Choroid plexus epithelial cell (primary cell): ENCODE measurements at places on chromosomes 5 and 9.

DNA sequence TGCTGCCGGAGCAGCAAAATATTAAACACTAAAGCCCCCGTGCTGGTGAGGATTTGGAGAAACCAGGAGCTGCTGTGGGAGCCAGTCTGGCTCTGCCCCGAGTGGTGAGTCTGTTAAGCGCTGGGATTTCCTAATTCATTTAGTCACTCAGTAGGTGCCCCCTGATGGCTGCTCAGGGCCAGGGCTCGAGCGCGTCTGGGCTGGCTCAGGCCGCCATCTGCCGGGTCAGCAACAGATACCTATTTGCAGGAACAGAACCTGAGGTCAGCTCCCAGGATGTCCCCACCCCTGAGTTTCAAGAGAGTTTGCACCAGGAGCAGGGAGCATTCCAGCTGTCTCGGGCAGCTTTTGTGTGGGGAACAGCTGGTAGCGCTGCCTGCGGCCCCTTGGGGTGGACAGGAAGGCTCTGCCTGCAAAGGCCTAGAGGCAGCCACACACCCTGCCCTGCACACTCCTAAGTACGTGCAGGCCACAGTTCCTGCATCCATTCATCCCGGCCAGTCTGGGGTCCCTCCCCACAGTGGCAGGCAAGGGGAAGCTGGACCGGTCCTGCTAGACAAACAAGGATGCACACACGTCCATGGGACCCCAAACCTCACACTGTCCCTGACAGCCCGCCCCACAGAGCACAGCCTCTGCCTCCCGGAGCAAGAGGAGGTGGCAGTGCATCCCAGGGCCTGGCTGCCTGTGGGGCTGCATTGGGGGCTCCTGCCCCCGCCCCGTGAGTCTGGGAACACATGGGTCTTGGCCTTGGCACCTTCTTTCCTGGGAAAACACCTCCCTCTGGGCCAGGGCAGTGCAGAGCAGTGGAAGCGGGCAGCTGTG, 83.7 kb downstream of the ADAMTS2 start:
- DNase-seq = peak; percentile 68

DNA sequence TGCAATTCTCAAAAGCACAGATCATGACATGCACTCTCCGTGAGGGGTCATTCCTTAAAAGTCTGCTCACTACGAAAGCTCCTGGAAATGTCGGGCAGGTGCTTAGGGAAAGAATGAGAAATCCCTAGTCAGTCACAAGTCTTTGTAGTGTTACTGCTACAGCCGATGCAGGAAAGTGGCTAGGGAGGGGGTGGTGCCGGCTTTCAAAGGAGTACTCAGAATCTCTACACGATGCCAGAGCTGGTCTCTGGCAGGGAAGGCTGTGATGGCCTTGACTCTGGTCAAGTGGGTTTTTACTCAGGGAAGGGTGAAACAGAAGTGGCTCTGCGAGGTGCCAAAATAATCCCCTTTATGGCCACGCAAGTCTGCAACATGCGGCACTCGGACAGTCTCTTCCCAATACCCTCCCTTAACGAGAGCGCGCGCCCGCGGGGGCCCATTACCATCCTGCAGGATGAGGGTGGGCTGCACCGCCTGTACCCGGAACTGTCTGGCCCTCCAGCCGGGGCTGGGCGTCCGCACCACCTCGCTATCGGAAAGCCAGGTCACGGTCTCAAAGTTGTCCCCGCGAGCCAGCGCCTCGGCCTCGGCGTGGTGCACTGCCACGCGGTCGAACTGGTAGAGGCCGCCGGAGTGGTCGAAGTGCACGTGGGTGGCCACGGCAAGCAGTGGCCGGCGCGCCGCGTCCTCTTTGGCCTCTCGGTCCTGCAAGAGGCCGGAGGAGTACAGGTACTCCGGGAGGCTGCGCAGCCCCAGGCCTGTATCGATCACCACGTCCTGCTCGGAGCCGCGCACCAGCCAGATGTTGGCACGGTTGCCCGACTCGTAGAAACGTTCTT, 956 bp downstream of the MBLAC2 start:
- DNase-seq = peak; percentile 30

GRCh38 chr5:8520917-8521316, 652.0 kb downstream of the MTRR start:
- DNase-seq = no peak

GRCh38 chr9:86955042-86955441, 7.7 kb upstream of the GAS1 start:
- DNase-seq = no peak

GRCh38 chr5:32767948-32768467, 56.9 kb downstream of the NPR3 start:
- peak; percentile 92 for DNase-seq
